Stimulated activated CD8-positive, alpha-beta memory T cell treated with anti-CD3 and anti-CD28 coated beads, Interleukin-12 subunit alpha, Interleukin-12 subunit beta, amount 100 ng/mL, for 4 hours (primary cell): ENCODE measurements at places on chromosomes 2 and 18.

- DNase-seq, result no peak
Measured at GRCh38 chr2:80340022-80340421, 35.5 kb upstream of the LRRTM1 start.

GRCh38 chr2:10457846-10458598 lies 9.9 kb upstream of the ODC1 start:
- no peak for DNase-seq

DNA sequence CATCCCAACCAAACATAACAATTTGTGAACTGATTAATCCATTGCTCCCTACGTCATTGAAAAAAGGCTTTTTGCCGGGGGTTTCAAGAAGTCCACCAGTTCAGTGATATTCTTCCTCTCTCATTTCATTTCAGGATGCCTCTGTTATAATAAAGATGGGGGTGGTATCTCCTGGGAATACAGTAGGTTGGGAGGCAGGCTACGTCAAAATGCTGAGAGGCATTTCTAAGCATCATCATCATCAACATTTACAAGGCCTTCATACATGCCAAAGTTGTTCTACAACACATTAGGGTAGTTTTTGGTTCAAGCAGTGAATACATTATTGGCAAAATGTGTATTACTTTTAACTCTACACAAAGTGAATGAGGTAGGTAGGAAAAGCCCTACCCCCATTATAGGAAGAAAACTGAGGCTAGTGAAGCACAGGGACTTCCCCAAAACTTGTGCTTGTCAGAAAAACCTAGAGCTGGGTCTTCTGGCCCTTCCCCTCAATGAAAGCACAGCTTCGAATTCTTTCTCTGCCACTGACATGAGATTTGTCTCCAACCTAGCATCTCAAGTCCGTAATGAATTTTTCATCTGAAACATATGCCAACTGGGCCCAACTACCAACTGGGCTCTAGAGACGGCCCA lies 11.3 kb downstream of the OSR1 start:
- DNase-seq, result no peak

GRCh38 chr2:181461056-181461997 lies 4.1 kb downstream of the ITGA4 start:
- no peak for DNase-seq

GRCh38 chr2:96291751-96292150 lies 13.6 kb downstream of the SNRNP200 start:
- no peak for DNase-seq

DNA sequence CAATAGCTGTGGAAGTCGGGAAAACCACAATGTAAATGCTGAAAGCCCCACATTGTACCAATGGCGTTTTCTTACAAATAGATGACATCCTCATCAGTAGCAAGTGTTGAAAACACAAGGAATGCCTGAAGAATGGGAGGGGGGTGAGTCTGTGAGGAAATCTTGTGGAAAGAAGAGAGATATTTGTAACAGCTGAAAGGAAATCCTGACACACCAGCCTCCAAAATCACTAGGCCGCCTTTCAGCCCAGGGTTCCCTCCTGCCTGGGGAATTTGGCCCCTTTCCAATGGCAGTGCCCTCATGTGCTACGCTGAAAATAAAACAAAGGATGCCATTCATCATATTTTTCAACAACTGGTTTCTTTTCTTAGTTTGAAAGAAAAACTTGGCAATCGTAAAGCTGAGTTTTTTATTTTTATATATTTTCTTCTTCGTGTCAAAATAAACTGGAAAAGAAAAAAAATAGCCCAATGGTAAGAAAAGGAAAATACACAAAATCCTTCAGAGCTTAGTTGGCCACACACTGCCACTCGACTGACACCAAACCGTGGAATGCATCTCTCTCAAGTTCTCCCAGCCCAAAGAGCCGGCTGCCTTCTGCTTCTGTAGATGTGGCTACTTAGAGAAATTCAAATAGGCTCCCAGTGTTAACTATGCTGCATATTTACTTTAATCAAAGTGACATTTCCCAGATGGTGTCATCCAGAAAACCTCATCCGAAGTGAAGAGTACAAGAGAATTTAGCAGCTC lies 52.0 kb downstream of the FTCDNL1 start:
- no peak for DNase-seq

DNA sequence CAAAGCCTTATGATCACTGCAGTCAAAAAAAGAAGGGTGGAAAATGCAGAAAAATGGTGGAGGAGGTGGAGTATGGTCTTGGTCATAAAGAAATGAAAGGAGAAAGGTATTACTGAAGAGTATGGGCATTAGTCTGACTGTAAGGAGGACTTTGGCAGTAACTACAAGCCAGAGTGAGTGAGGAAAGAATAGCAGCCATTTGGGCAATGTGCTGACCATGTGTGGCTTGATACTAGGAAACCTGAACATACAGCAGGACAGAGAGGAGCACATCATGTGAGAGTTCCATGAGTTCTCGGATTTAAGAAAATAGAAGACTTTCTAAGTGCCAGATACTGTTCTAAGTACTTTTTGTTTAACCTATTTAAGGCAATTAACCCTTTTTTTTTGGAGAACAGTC lies 8.5 kb downstream of the DTNA start:
- DNase-seq, result no peak

DNA sequence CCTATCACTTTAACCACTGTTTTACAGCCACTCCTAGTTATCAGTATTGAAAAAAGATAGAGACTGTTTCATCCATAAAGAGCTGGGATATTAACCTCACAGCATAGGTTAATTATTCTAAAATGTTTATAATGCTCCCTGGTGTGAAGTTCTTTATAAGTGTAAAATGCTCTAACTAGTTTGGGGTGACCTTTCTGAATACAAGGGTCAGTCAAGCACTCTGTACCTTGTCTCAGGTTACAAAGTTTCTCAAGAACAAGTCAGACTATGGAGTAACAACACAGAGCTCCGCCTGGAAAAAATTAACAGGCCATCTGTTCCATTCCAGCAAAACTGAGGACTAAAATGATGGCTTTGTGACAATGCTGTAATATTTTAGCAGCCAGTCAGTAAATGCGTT lies 107.4 kb downstream of the NOL4 start:
- DNase-seq, result no peak

- DNase-seq, result no peak
Measured at GRCh38 chr18:48632676-48633257, 93.9 kb downstream of the CTIF start.

- no peak for DNase-seq
Measured at GRCh38 chr2:196252408-196253115, 81.2 kb upstream of the STK17B start.
